Gastrocnemius medialis (tissue), 4 donors: ENCODE measurements at places on chromosomes 11 and 22. TPM values are rescaled to one million over a fixed set of nuclear protein-coding genes. Genes with fewer than 3 reads are reported as not detected.

The HPX gene
- 17.6 TPM for total RNA-seq

The SLC35C1 gene
- 6.4 TPM for total RNA-seq

GRCh38 chr11:47950396-47950795 is 30.0 kb upstream of the PTPRJ start:
- DNase-seq, result no peak

GRCh38 chr22:22773979-22774604 is 113.5 kb upstream of the IGLL5 start:
- no peak for DNase-seq

DNA sequence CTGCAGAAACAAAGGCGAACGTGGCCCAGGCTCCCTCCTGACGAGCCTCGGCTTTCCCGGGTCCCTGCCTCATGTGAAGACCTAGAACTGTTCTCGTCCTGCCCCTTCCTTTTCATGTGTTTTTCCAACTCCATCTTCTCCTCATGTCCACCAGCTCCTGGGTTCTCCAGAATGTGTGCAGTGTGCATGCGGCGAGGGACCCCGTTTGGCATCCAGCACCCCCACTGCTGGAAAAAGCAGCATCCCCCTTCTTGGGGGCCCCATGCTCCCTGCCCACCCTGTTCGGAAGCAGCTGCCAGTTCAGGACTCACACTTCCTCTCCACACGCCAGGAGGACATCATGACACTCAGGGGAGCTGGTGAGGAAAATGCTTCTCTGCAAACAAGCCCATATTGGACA is 313.5 kb downstream of the BRD1 start:
- DNase-seq, result no peak

DNA sequence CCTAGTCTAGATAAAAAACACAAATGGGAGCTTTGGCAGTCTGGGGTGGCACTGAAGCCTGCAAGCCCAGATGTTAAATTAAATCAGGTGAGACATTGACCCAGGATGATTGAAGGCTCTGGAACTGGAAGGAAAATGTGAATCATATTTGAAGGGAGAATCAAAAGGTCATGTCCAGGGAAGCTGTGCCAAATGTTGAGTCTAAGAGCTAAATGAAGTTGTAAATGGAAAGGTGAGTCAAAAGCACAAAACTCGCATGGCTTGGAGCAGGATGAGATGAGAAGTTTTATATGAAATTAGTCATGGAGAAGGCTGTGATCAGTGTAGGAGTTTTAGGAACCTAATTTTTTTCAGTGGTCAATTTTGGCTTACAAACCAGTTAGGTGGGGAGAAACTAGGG is 301.1 kb downstream of the BLID start:
- DNase-seq, result no peak

GRCh38 chr11:123903932-123904331 is 2.0 kb downstream of the OR8D4 start:
- no peak for DNase-seq

DNA sequence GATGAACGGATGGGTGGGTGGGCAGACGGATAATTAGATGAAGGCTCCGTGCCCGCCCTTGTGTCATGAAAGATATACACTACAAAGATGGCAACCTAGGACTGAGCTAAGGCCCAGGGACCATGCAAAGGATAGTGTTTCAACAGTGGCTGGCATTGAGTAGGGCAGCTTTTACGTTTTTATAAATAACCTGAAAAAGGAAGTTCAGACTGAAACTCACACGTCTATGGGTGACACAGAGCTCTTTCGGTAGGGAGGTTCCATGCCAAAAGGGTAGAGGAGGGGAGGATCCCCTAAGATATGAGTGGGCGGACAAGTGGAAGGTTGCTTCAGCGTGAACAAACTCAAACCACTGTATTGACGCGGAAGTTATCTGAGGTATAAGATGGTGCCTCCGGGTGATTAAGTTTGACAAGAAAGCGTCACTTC is 90.5 kb downstream of the UBASH3B start:
- DNase-seq, result no peak
